ENCODE measurements at places on chromosomes 5 and 9.

GRCh38 chr9:113556877-113557593, 93.5 kb downstream of the RGS3 start:
- no peak for DNase-seq

DNA sequence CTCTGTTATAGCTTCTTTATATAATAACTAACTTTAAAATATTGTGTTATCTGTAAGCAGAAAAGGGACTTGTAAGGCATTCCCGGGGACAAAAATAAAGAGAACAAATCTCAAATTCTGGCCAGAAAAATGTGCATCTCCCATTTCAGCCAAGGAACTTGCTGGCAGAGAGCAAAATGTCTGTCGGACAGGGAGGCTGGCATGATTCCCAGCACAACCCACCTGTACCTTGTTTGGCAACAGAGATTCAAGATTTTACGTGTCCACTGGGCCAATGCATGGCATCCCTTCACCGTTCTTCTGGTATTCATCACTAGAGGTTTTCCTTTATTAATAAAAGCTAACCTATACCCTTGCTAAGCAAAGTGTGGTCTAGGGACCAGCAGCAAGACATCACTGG, 566.6 kb downstream of the PSAT1 start:
- no peak for DNase-seq

GRCh38 chr9:108724122-108724521, 131.7 kb downstream of the ACTL7B start:
- DNase-seq: no peak

DNA sequence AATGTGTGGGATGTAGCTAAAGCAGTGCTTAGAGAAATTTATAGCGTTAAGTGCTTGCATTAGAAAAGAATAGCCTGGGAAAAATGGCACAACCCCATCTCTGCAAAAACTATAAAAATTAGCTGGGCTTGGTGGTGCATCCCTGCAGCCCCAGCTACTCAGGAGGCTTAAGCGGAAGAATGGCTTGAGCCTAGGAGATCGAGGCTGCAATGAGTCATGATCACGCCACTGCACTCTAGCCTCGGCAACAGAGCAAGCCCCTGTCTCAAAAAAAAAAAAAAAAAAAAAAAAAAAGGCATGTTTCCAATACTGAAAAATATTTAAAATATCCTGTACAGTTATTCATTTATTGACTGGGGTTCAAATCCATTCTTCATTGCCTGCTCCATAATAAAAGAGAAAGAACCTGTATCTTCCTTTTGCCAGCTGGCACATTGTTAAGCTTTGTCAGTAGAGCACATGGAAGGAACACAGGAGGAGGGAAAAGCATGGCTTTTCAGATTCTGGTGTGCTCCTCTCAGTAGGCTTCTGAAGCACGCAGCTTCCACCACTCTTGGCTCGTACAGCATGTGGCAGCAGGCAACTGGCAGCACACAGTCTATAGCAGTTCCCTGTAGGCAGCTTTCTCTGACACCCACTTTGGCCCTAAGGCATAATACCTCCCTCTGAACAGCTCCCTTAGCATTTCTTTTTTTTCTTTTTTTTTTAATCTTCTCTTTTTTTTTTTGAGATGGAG, 73.5 kb downstream of the TRIM36 start:
- no peak for DNase-seq

DNA sequence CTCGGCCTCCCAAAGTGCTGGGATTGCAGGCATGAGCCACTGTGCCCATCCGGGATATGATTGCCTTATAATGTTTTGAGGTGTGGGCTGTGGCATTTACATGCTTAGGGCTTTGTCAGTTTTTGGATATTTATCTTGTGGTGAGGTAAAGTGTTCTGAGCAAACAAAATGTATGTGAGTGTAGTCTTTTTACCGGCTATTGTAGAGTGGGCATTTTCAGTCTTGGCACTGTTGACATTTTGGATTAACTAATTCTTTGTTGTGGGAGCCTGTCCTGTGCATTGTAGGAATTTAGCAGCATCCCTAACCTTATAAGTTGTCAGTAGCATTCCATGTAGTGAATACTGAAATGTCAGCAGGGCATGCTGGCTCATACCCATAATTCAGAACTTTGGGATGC, 21.6 kb downstream of the G3BP1 start:
- no peak for DNase-seq

- DNase-seq: no peak
Measured at GRCh38 chr5:79256563-79256962, 20.6 kb downstream of the JMY start.

- peak; percentile 67 for DNase-seq
Measured at GRCh38 chr9:69035438-69036308, at the start of gene FXN. FXN (plus strand) TSS chr9:69035752; CDS start chr9:69035783, 31 bp downstream.

DNA sequence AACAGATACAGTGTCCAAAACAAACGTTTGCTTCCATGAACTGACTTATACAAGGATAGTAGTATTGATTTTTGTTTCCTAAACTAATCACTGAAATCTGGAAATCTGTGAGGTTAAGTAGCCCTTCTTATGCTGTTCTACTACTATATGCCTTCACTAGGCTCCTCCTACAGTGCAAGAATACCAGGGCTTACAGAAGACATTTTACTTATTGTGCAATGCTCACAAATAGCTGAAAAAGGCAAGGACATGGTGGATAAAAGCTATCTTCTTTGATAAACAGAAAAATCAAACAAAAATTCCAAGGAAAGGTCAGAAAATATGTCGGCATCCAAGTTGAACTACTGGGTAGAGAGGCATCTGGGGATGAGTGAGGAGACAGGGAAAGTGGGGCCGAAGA, 61.9 kb downstream of the OXCT1 start:
- DNase-seq: no peak

GRCh38 chr9:98983295-98984268, 39.9 kb downstream of the COL15A1 start:
- no peak for DNase-seq

DNA sequence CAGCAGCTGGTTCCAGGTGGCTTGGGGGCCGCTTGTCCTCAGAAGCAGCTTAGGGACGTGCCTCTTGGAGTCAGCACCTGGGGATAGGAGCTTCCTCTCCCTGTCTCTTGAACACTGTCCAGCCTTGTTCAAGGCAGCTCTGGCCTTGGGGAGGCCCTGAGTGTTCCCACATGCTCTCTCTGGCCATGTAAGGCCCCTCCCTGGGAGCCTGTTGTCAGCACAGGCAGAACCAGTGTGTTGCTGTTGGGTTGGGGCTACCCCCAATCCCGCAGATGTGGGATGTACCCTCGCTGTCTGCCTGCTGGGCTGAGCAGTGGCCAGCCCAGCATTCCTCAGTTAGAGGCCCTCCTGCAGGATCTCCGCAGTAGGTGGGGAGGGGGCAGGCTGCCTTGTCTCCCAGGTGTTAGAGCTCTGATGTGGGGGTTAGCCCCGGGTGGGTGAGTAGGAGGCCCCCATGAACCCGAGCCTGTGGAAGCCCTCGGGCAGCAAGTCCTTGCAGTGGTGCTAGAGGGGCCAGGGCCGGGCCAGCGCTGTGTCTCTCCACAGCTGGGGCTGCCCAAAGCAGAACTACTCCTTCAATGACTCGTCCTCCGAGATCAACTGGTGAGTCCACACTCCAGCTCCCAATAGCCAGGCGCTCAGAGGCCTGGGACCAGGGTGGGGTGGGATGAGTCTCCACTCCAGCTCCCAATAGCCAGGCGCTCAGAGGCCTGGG, 51.6 kb downstream of the KCNT1 start:
- no peak for DNase-seq

DNA sequence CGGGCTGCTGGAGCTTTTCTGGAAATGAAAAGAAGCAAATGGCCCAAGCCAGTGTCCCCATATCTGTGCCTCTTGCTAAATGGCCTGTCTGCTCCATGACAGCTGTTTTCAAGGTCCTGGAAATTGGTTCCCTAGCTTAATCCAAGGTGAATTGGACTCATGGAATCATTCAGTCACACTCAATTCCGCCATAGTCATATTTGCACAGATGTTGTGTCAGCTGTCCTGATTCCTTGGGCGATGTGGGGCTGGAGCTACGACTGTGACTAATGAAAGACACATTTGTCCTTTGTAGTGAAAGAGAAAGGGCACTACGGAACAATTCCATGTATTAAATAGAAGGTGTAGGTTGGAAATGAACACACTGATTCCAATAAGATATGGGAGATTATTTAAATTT, 102.9 kb upstream of the MEGF10 start:
- no peak for DNase-seq

DNA sequence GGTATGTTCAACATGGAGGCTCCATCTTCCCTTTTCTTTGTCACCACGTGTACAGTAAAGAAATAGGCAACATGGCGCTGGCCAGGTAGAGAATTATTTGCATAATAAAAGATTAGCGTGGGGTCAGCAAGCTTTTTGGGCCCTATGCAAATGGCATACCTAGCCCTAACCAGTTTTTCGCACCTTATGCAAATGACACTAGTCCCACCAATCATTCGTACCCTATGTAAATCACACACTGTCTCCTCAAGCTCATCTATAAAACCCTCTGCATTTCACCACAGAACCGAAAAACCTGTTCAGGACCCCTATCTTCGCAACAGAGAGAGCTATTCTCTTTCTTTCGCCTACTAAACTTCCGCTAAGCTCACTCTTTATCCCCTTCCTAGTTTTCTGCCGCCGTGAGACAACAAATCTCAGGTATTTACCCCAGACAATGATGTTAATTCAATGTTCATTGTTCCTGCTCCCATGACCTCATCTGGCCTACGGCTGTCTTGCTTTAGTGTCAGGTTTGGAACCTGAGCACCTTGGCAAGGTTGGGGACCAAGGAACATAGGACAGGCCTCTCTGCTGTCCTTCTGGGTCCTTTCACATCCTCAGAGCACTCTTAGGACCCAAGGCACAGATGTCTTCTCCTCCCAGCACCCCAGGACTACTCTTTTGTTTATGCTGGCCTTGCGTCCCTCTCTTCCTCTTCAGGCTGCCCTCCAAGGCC, 180.7 kb upstream of the RAI14 start:
- DNase-seq: no peak

DNA sequence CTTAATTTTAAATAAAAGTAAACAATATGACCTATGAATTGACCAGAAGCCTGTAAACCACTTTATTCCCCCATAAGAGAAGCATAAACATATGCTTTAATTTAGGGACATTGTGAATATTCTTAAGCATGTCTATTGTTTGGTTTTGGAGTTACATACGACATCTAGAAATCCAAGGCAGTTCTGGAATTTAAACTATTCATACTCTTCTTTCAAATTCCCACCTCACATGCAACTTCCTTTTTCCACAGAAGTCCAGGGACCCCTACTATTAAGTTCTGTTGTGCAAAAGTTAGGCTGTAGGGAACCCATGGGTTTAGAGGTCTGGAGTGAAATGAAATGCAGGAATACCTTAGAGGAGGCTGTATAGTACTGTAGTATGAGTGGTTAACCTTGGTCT, 2.1 kb downstream of the RIC1 start:
- DNase-seq: no peak

- no peak for DNase-seq
Measured at GRCh38 chr5:134070725-134071613, 43.5 kb upstream of the TCF7 start.

GRCh38 chr5:150172145-150172544, 5.6 kb downstream of the CDX1 start:
- no peak for DNase-seq

DNA sequence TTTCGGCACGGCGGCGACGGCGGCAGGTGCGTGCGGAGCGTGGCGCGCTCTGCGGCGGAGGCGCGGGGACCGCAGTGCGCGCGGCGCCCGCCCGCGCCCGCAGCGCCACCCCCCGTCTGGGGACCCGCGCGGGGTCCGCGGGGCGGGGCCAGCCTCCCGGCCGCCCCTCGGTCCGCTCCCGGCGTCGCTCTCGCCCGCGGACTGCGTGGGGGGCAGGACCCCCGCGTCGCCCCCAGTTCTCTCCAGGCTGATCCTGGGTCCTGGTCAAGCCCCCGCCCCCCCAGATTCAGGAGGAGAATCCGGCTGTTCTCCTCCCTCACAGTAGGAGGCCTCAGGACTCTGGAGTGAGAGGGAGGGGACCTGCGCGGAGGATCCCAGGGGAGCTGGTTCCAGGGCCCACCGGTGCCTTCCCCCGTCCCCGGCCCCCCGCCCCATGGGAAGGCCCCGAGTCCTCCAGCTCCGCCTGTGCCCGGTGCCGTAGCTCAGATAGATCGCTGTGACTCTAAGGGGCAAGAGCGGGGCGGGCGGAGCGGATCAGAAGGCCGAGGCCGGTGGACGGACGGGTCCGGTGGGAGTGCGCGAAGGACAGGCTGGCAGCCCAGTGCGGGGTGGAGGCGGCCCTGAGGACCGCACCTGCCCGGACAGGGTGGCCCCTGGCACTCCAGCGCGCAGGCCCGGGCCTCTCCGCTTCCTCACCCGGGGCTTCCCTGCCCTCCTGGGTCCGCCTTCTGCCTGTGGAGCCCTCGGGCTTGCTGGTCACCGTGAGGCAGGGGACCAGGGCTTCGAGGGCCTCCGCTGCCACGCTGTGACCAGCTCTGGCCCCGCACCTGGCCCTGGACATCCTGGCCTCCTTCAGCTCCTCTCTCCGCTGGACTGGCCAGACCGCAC, at the start of gene RNF208:
Gene RNF208, minus strand, starts transcription at position 51 of the 888 bp plus-strand sequence. CDS start 1,028 bp downstream, outside the sequence.
- DNase-seq: no peak

- DNase-seq: no peak
Measured at GRCh38 chr5:8391911-8392310, 523.0 kb downstream of the MTRR start.

- peak; percentile 36 for DNase-seq
Measured at GRCh38 chr9:131500377-131500776, 2.3 kb upstream of the POMT1 start.

DNA sequence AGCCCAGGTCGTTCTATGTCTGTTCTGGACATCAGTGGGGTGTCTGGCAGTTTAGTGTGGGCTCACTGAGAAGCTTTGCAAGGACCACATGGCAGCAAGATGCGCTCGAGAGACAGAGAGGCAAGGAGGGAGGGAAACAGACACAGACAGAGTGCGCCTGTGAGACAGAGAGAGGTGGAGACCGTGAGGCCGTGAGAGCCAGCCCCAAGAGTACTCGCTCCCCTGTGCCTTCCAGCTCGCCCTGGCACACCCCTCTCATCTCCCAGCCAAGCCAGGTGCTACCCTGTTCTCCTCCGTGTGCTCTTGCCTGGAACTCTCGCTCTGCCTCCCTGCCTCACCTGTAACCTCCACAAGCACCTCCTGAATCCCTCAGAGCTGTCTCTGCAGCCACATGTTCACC, 106.8 kb downstream of the EHMT1 start:
- no peak for DNase-seq

DNA sequence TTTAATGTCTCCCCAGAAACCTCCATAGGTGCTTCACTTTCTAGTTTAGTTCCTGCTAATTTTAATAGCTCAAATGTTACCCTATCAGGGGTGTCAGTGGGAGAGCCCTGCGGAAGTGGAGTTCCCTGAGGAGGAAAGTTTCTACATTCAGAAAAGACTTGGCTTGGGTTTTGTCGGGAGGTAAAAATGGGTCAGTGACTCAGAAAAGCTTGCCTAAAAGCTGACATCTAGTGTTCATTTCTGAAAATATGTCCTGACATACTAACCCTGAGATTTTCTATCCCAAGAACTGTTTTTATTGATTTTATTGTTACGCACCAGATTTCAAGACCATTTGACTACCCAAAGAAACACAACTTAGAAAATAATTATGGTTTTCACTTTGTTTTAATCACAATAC, 40.9 kb upstream of the GLDC start:
- DNase-seq: no peak

DNA sequence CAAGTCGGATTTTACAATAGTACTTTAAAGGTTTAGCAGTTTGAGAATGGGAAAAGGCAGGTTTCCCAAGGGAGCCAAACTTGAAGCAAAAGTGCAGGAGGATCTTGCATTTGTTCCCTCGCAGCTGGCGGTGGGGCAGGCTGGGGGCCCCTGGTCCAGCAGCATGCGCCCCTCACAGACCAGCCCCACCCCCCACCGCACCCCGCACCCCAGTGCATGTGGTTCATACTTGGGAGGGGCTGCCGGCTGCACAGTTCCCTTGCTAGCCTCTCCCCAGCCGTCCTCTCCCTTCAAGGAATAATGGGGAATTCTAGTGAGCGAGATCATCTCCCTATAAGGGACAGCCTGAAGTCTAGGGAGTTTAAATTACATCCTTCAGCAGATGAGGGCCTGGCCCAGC, 273.1 kb upstream of the IRX2 start:
- no peak for DNase-seq
